GM23248 (cell line): ENCODE measurements at places on chromosomes 7 and 10.

DNA sequence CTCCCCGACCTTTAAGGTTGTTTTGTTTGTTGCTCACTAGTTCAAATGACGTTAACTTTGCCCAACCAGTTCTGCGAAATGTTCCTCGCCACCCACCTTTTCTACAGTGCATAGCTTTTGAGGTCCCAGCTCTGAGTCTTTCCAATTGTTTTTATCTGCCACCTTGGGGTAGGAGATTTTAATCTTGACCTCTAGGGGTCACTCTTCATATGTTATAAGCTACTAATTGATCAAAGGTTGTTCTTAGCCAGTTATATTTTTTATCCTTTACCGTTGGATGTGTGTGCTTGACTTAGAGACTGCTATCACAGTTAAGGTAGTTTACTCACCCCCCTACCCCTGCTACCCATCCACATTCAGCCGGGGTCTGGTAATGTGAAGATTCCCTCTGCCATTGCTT lies 372.4 kb downstream of the SUGCT start:
- no peaks in the 10 kb centered on the region for H3K36me3 ChIP-seq
- H3K27ac ChIP-seq, result no peak overlapping the region
- H3K27me3 ChIP-seq, result no peaks in the 10 kb centered on the region
- peak; percentile 17 for DNase-seq

GRCh38 chr7:36338256-36338655 lies 51.4 kb upstream of the ANLN start:
- no peaks in the 10 kb centered on the region for H3K36me3 ChIP-seq
- H3K27ac ChIP-seq, result no peak overlapping the region
- H3K27me3 ChIP-seq, result no peaks in the 10 kb centered on the region
- no peak for DNase-seq
- H3K4me3 ChIP-seq, result no peak overlapping the region
- no peaks in the 10 kb centered on the region for H3K4me1 ChIP-seq

DNA sequence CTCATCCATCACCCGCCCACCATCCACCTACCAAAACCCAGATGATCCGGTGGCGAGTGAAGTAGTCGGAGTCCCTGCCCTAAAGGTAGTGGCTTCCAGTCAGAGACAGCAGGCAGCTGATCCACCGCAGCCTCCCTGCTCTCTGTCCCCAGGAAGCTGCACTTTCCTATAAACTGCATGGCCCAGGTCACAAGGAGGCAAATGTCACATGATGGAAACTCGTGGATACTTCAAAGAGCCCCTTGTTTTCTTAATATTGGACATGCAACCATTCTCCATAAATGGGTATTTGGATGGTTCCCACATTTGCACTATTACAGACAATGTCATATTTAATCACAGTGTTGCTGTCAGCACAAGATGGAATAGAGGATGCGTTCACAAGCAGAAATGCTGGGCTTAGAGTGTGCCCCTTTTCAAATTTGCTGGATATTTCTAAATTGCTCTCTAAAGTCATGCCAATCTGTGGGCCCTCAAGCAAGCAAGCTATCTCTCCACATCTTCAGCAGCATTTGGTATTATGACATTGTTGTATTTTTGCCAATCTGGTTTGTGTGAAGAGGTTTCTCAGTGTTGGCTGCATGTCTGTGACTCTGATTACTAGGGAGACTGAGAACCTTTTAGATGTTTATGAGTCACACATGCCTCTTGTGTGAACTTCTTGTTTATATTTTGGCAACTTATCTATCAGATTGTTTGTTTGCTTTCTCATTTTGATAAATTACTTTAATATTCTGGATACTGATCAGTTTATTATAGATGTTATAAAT lies 822.0 kb downstream of the TNS3 start:
- no peak overlapping the region for H3K4me3 ChIP-seq
- H3K27ac ChIP-seq, result peak overlapping the region; percentile 35
- no peaks in the 10 kb centered on the region for H3K36me3 ChIP-seq
- DNase-seq, result peak; percentile 86

- H3K4me1 ChIP-seq, result no peaks in the 10 kb centered on the region
- H3K27ac ChIP-seq, result no peak overlapping the region
- H3K27me3 ChIP-seq, result no peaks in the 10 kb centered on the region
- no peak for DNase-seq
- H3K4me3 ChIP-seq, result no peak overlapping the region
Measured at GRCh38 chr7:109532262-109532992, 962.8 kb downstream of the DNAJB9 start.

DNA sequence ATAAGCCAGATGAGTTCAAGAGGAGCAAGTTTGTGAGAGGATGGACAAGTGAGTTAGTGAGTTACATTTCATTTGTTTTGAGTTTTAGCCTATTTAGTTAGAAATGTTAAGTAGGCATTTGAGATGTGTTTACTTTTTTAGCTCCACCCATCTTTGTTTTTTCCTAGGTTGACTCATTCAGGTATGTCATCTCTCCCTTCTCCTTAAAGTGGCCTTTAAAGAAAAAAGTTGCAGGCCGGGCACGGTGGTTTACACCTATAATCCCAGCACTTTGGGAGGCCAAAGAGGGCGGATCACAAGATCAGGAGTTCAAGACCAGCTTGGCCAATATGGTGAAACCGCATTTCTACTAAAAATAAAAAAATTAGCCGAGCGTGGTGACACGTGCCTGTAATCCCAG lies 71.2 kb downstream of the BMPR1A start:
- no peak overlapping the region for H3K27ac ChIP-seq
- no peak for DNase-seq
- H3K4me3 ChIP-seq, result no peak overlapping the region
- peaks cover 6% of the 10 kb centered on the region; the same call in 1 of the 2 replicates for H3K4me1 ChIP-seq
- no peaks in the 10 kb centered on the region for H3K36me3 ChIP-seq

- peaks cover 50% of the 10 kb centered on the region for H3K4me1 ChIP-seq
- no peak overlapping the region for H3K4me3 ChIP-seq
- DNase-seq, result no peak
Measured at GRCh38 chr10:102626026-102626685, 18.1 kb upstream of the TRIM8 start.

- peak overlapping the region; percentile 7; the same call in 1 of the 2 replicates for H3K4me3 ChIP-seq
- peak overlapping the region; percentile 77 for H3K27ac ChIP-seq
- no peaks in the 10 kb centered on the region for H3K27me3 ChIP-seq
- peaks cover 61% of the 10 kb centered on the region for H3K4me1 ChIP-seq
- H3K36me3 ChIP-seq, result no peaks in the 10 kb centered on the region
Measured at GRCh38 chr10:13712837-13713581, 126.2 kb downstream of the PRPF18 start.

GRCh38 chr7:85565276-85565675 lies 378.4 kb upstream of the SEMA3D start:
- H3K27ac ChIP-seq, result peak overlapping the region; percentile 19; the same call in 1 of the 2 replicates
- peak; percentile 60 for DNase-seq
- H3K4me3 ChIP-seq, result no peak overlapping the region
- H3K27me3 ChIP-seq, result no peaks in the 10 kb centered on the region
- peaks cover 12% of the 10 kb centered on the region for H3K4me1 ChIP-seq

DNA sequence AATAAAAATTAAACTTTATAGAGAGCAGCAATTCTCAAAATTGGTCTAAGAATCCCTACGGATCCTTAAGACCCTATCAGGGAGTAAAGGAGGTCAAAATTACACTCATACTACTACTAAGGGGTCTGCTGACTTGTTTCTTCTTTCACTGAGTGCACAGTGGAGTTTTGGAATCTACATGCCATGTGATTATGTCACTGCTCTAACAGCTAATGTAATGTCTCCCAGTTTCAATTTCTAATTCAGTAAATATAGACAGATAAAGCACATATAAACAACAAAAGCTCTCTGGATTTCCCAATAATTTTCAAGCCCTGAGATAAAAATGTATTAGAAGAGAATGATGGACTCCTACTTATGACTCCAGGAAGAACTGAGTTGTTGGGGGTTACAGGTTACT lies 74.6 kb downstream of the WAPL start:
- peaks cover 31% of the 10 kb centered on the region for H3K4me1 ChIP-seq
- H3K27me3 ChIP-seq, result no peaks in the 10 kb centered on the region
- peak overlapping the region; percentile 40 for H3K27ac ChIP-seq
- H3K36me3 ChIP-seq, result peaks cover 55% of the 10 kb centered on the region

DNA sequence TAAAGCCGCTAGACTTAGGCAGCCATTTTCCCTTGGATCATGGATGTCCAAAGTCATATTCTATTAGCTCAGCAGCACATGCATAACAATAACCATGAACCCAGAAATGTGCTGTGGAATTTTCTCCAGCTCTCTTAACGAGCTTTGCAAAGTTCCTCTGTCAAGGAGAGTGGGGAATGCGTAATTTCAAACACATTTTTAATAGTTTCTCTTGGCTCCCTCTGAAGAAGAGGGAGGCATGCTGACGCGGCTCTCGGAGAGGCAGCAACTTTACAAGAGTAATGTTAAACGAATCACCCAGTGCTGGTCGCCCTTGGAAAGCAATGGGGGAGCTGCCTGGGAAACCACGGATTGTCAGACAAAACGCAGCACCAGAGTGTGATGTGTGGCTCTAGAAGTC lies 114.8 kb downstream of the RAB18 start:
- H3K4me3 ChIP-seq, result no peak overlapping the region
- DNase-seq, result peak; percentile 59
- H3K27me3 ChIP-seq, result no peaks in the 10 kb centered on the region
- H3K4me1 ChIP-seq, result peaks cover 53% of the 10 kb centered on the region

GRCh38 chr7:158473946-158474345 lies 113.7 kb downstream of the PTPRN2 start:
- no peak for DNase-seq
- no peaks in the 10 kb centered on the region for H3K36me3 ChIP-seq
- H3K27me3 ChIP-seq, result no peaks in the 10 kb centered on the region
- H3K27ac ChIP-seq, result no peak overlapping the region
- no peaks in the 10 kb centered on the region for H3K4me1 ChIP-seq

GRCh38 chr7:95915731-95916130 lies 143.4 kb downstream of the DYNC1I1 start:
- H3K36me3 ChIP-seq, result no peaks in the 10 kb centered on the region
- no peaks in the 10 kb centered on the region for H3K4me1 ChIP-seq
